Stimulated activated CD4-positive, alpha-beta T cell treated with anti-CD3 and anti-CD28 coated beads, TNF-alpha, amount 100 ng/mL, for 24 hours (primary cell): ENCODE measurements at places on chromosomes 4 and X.

- no peak for DNase-seq
Observed at GRCh38 chr4:16706251-16706650, 192.2 kb downstream of the LDB2 start.

DNA sequence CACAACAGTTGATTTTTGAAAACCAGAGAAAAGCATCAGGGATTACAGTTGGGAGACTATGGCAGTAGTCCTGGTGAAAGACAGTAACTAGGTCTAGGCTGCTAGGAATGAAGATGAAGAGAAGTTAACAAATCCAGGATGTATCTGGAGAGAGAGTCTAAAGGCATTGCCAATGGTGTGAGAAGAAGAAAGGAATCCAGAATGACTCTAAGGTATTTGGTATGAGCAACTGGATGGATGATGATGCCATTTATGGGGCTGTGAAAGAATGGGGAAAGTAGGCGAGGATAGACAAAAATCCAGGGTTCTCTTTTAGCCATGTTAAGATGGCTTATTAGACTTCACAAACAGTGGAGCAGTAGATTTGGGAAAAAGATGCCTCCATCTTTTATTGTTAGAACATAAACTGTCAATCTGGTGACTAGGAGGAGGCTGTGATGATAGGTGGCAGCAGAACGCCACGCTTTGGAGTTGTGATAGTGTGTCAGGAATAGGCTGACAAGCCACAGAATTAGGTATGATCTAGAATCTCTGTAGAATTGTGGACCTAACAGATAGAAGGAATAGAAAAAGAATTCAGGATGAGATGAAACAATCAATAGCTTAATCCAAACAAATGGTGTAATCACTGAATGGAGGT lies 27.3 kb upstream of the JADE1 start:
- peak; percentile 22 for DNase-seq

GRCh38 chr4:82097504-82097903 lies 276.3 kb downstream of the HNRNPD start:
- no peak for DNase-seq

DNA sequence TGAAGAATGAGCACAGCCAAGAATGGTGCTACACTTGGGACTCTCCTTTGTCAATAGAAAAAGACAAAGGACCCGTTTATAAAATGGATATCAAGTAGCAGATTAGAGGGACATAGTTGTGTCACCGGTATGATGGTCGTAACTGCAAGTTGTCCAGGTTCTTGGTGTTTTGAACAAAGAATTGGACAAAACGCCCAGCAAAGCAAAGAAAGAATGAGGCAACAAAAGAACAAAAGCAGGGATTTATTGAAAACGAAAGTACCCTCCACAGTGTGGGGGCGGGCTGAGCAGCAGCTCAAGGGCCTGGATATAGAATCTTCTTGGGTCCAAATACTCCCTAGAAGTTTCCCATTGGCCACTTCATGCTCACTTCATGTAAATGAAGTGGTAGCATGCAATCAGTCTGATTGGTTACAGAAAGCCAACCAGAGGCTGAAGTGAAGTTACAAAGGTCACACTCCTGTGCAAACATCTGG lies 54.7 kb downstream of the SHROOM3 start:
- no peak for DNase-seq

- DNase-seq, result no peak
Observed at GRCh38 chr4:123353656-123354055, 42.9 kb upstream of the SPRY1 start.

GRCh38 chr4:169102026-169102425 lies 92.0 kb upstream of the CBR4 start:
- no peak for DNase-seq
